M059J (cell line): ENCODE measurements at places on chromosomes 3 and 15. TPM values are rescaled to one million over a fixed set of nuclear protein-coding genes. Genes with fewer than 3 reads are reported as not detected.

Gene GRAMD1C
- total RNA-seq: 2.2 and 3.6 TPM in 2 replicates

Gene TNFSF10
- 181 and 241 TPM in 2 replicates for total RNA-seq

DNA sequence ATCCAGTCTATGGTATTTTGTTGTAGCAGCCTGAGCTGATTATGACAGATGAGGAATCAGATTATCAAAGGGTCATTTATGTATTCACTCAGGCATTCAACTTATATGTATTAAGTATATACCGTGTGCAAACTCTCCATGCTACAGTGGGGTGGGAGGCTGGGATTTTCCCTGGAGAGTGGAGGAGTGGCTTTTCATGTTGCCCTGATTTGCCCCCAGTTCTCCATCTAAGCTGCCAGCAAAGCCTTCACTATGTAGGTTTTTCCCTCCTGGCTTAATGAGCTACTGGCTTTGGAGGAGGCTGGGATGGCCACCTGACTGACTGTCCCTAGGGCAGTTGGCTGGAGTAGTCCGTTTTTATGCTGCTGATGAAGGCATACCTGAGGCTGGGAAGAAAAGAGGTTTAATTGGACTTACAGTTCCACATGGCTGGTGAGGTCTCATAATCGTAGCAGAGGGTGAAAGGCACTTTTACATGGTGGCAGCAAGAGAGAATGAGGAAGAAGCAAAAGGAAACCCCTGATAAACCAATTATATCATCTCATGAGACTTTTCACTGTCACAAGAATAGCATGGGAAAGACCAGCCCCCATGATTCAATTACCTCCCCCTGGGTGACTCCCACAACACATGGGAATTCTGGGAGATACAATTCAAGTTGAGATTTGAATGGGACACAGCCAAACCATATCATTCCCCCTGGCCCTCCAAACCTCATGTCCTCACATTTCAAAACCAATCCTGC is 253.9 kb downstream of the RPLP1 start:
- no peak for DNase-seq

Gene VIPR1
- 0.12 and 0.15 TPM in 2 replicates for total RNA-seq

GRCh38 chr15:86235667-86236066 is 156.0 kb downstream of the AGBL1 start:
- no peak for DNase-seq

DNA sequence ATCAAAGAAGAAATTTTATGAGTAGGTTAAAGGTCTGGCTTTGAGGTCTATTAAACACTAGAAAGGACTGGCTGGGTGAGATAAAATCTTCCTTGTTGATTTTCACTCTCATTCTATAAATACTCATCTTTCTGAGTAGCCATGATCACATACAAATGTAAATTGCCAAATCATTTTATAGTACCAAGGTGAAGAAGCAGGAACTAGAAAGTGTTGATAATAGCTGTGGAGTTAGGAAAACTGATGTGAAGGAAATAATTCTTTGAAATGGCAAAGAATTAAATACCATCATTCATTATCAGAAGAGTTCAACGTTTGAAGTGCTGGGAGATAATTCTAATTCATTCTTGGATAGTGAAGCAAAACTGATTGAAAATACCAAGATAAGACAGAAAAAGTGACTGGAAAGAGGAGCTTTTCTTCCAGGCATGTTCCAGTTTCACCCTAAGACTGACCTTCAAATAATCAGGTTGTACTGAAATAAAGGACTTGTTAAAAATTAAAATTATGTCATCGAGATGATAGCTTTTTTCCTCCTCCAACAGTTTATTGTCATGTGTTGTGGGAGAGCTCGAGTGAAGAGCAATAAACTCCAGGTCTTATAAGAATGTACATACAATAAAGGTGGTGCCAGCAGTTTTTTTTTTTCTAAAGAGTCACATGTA is 17.4 kb downstream of the THBS1 start:
- peak; percentile 83 for DNase-seq

DNA sequence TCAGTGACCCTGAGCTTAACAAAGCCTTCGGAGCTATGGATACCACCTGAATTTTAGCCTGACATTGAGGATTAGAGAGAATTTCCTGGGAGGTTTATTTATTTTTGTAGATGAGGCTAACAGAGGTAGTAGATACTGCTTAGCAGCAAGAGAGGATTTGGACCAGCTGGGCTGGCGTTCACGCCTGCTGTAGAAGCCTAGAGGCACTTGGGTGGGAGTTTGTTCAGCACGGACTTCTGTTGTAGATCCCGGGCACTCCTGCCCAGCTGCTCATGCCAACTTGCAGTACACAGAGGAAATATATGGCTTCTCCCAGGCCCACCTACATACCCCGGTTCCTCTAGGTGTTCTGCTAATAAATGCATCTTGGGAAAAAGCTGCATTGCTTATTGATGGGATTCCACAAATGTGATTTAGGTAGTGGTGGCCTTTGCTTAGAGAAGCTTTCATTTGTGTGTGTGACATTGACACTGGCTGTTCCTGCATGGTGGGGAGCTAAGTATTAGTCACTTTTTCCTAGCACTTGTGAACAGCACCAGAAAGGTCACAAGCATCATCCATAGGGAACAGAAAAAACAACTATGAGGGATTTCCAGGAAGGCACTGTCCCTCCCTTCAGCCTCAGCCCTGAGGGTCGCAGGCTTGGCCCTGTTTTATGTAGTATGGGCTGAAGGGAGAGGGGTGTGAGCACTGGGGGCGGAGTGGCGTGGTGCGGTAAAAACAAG is 324.8 kb upstream of the LRRFIP2 start:
- no peak for DNase-seq

Gene AGBL1
- not detected in 2 replicates for total RNA-seq
